Amniotic epithelial cell (primary cell): ENCODE measurements at places on chromosomes 12 and 14.

DNA sequence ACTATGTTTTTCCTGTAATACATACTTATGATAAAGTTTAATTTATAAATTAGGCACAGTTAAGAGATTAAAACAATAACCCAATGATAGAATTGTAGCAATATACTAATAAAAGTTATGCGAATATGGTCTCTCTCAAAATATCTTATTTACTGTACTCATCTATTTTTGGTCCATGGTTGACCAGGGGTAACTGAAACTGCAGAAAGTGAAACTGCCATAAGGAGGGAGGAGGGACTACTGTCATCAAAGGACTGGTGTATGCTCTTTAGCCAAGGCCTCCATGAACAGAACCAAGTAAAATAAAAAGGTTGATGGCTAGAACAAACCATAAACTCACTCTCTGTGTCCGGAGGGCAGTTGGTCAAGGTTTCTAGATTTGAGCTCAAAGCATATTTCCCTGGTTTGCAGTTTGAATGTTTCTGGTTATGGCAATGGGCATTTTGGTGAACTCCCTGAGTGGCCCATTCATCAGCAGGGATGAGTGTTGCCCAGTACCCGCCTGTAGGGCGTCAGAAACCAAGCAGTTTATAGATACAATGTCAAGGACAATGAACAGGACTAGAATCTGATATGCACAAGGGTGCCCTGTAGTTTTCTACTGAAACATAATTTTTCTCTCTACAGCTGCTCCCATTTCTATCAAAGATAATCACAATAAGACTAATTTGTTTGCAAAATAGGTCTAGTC, 19.8 kb downstream of the LEMD3 start:
- DNase-seq = no peak

GRCh38 chr12:1904875-1905274, 13.6 kb downstream of the CACNA2D4 start:
- no peak for DNase-seq

- DNase-seq = no peak
Observed at GRCh38 chr14:65750906-65751305, 338.4 kb downstream of the FUT8 start.

DNA sequence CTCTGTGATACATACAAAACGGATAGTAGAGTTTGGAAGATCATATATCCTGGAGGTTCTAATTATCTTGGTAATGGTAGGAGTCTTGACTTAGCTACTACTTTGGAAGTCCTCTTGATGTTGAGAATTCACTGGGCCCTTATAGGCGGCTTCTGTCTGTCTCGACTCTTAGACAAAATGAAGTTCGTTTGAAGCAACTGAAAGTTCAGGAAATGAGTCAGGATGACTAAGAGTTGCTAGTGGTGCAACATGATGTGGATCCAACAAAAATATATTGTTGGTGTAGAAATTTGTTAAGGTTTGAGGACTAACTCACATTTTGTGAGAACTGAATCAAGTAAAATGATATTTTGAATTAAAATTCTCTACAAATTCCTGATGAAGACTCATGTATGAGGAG, 272.7 kb downstream of the AEBP2 start:
- peak; percentile 77 for DNase-seq

DNA sequence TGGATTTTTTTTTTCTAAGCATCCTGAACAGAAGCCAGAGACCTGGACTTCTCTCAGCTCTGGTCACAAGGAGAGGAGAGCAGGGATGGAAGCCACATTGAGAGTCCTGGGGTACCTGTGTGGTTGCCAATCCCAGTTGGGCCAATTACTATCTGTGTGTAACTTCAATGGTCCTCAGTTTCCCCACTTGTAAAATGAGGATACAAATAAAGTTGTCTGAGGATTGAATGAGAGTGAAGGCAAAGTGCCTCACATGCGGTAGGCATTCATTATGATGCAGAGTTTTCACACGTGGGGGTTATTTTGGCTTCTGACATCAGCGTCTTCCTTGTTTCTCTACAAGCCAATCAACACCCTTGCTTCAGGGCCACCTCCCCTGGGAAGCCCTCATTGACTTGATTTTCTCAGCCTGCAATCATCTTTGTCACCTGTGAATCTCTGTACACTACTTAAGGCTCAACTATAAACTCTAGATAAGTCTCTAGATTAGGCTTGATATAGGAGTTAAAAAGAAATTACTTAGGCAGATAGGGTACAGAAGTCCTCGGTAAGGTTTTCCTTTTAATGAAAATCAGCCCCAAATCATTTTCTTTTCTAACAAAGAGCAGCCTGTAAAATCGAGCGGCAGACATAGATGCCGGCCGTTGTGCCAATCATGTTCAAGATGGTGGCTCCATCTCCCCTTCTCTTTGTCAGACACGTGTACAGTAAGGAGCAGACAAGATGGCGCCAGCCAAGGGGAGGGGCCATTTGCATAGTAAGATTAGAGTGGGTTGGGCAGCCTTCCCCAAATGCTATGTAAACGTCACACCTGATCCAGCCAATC, 37.8 kb upstream of the FICD start:
- DNase-seq = no peak

DNA sequence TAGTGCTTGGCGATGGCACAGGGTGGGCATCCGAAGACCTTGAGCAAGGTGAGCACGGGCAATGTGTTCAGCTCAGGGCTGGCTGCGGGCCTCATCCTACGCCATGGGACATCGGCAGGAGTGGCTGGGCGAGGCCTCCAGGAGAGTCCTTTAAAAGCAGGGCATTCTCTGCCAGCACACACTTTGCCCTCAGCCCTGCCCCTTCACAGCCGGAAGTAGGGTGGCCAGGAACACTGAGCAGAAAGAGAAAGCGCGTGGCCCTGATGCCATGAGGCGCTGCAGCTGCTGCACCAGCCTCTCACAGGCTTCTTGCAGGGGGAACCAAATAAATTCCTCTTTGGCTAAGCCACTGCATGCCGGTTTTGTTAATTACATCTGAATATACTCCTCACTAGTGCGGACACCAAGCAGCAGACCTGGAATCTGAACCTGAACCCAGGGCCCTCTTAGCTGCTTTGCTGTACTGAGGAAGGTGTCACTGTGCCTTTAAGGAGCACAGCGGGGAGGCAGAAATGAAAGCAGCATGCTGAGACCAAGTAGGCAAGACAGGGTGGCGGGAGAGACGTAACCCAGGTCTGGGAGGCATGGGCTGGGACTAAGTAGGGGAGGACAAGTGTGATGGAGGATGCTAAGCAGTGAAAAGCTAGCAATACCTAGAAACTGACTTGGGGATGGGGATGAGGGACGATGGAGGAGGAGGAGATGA, 155.2 kb downstream of the TTC7B start:
- DNase-seq = no peak

GRCh38 chr14:65044596-65044959, 57.7 kb downstream of the MAX start:
- no peak for DNase-seq

GRCh38 chr12:55653031-55653430, 16.3 kb downstream of the OR10P1 start:
- DNase-seq = no peak

- peak; percentile 89 for DNase-seq
Observed at GRCh38 chr14:23588884-23589598, 10.5 kb upstream of the JPH4 start.

GRCh38 chr12:122086641-122087285, 8.2 kb downstream of the MLXIP start:
- no peak for DNase-seq

DNA sequence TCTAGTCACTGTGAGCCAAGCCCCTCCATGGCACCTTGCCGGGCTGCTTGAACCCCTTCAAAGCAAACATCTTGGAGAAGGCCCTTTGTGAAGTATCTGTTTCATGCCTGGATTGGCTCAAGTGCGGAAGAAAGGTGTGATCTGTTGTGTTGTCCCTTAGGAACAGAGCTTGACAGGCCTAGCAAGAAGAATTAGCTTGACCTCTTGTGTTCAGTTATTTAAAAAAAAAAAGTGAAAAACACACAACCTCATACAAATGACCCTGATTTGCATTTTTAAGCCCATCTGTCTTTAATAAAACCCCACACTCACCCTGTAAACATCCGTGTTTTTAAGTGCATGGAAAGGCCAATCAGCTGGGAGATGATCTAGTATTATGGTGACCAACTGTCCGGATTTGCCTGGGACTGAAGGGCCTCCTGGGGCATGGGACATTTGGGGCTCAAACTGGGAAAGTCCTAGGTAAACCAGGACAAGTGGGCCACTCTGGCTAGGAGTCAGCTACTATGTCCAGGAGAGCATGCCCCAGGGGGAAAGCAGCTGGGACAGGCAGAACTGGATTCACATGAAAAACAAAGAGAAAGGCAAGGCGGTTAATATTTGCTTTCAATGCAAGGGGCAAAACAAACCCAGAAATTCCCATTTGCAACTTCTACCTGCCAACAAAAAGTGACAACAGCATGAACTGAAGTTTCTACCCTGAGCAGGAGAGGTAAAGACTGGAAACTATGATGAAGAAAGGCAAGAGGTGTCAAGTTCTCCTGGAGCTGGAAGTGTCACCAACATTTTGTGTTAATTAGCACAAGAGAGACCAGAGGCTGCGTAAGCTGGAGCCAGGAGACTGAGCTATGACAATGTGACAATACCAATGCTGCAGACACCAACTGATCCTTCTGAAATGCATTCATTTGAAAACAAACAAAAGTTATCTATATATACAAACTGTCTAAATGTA, 78.6 kb downstream of the CLMN start:
- no peak for DNase-seq

GRCh38 chr14:99359906-99360305, 87.9 kb upstream of the BCL11B start:
- no peak for DNase-seq
